ENCODE measurements at places on chromosomes 6 and 20.

DNA sequence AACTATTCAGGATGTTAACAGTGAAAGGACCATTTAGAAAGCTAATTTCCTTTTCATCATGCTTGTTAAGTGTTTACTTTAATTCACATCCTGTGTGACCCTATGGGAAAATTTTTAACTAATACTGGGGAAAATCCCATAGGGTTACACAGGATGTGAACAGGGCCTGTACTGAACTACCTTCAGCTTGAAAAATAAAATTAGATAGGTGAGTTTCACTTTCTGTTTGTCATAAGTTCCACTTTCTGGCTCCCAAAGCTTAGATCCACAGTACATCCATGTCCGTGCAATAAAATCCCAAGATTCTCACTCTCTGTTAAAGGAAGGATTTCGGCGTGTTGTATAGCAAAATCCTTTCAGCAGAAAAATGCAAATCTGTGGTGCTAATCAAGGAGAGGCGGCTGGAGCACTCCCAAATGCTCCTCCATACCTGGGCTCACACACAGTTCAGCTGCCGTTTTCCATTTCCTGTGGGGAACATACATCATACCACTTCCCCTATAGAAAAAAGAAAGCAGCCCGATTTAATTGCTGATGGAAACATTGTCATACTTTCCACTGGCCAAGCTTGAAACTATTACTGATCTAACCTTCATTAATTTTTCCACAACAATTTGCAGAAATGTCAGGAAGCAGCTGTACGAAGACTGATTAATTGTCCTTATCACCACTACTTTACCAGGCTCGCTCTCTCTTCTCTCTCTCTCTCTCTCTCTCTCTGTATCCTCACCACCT lies 125.2 kb downstream of the HIVEP2 start:
- DNase-seq = no peak

- no peak for DNase-seq
Observed at GRCh38 chr20:3209257-3209945, at the start of gene ITPA. Gene ITPA (plus strand): TSS chr20:3209498. CDS start chr20:3209552, 54 bp downstream.

DNA sequence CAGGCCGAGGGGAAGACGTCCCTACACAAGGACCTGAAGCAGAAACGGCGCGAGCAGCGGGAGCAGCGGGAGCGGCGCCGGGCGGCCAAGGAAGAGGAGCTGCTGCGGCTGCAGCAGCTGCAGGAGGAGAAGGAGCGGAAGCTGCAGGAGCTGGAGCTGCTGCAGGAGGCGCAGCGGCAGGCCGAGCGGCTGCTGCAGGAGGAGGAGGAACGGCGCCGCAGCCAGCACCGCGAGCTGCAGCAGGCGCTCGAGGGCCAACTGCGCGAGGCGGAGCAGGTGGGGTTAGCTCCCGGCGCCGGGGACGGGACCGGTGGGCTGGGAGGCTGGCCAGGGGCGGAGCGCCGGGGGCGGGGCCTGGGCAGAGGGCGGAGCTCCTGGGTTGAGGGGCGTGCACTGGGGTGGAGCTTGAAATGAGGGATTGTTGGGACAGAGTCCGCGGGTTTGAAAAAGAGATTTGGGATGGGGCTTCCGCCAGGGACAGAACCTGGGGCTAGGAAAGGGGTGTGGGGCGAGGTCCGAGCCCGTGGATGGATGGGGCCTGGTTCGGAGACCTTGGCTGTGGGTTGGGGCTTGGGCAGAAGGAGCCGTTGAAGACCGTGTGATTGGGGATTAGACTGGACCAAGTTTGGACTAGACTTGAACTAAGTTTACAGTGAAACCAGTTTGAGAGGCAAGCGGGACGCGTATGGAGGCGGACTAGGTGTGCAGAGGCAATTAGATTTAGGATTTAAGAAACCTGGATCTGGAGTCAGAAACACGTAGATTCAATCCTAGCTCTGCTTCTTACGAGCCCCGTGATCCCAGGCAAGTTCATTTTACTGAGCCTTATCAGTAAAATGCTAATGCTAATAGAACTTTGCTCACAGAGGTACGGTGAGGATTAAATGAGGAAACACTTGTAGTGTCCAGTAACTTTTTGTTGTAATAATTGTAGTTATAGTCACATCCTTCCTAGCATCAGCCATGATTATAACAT lies 20.9 kb downstream of the DEF6 start:
- peak; percentile 85 for DNase-seq

DNA sequence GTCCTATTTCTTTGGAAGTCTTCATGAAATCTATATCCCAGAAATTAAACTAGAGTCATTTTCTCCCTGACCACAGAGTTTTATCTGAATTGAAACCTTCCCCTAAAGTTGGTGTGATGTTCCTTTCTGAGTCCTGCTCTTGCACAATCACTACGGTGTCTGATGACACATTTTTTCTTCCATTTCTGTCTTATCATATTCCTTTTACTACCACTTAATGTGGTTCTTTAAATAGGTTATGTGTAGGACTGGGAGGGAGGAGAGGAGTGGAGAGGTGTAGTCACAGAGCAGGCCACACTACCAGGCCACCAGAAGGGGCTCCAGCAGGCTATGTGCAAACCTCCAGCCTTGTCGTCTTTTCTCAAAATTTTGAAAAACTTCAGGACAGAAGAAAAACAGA lies 39.7 kb upstream of the ATXN1 start:
- no peak for DNase-seq

DNA sequence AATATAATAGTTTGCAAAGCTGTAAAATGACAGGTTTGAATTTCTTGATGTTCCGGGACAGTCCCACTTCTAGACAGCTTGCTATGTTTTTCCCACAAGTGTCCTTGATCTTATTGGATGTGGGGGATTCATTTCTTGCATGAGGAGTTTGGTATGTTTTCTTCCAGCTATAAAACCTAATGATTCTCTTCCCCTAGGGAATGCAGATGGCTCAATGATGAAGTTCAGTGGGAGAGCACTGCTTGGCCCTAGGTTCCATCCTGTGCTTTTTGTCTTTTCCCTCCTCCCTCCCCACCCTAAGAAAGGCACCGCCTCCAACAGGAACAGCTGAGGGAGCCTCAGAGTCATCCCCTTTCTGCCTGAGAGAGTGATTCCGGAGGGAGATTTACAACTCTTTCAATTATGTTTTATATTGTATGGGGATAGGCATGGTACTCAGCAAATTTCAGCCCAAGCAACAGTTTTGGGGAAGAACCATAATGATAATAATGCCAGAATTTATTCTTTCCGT lies 149.2 kb downstream of the PHACTR1 start:
- no peak for DNase-seq

DNA sequence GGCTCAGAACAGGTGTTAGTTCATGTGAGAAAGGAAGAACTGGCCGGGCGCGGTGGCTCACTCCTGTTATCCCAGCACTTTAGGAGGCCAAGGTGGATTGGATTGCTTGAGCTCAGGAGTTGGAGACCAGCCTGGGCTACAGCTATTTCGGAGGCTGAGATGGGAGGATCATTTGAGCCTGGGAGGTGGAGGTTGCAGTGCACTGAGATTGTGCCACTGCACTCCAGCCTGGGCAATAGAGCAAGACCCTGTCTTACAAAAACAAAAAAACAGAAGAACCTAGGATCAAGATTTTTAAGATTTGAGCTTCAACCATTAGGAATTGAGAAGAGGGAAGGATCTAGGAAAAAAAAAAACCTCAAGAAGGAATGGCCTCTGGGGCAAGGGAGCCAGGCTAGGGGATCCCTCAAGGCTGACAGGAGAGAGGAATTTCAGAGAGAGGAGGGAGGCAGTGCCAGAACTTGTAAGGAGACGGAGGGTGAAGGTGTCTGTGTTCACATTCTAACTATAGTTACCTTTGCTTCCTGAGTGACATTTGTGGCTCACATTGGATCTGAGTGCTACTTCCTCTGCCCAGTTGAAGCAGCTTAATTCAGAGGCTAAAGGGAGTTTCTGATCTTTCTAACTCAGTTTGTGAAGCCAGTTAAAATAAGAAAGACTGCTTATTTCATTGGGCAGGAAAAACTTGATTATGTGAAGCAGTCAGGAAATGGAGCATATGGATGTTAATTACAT lies 26.1 kb downstream of the CHMP4B start:
- no peak for DNase-seq

DNA sequence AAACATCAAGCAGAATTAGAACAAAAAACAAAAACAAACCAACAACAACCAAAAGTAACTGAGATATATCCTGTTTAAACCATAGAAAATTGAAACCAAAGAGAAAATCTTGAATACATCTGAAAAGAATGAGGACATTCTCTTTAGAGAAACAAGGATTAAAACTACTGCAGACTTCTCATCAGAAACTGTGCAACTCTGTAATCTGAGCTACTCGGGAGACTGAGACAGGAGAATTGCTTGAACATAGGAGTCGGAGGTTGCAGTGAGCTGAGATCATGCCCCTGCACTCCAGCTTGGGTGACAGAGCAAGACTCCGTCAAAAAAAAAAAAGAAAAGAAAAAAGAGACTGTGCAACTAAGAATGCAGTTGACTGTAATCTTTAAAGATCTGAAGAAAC lies 153.4 kb downstream of the SYNDIG1 start:
- DNase-seq = no peak

GRCh38 chr6:10417681-10418104 lies 2.8 kb upstream of the TFAP2A start:
- DNase-seq = no peak

GRCh38 chr6:34887753-34888513 lies at the start of gene TAF11:
Gene TAF11 (minus strand): TSS chr6:34888042. CDS start chr6:34887957, 85 bp downstream.
- DNase-seq = peak; percentile 95

GRCh38 chr6:156351346-156351966 lies 425.7 kb upstream of the ARID1B start:
- no peak for DNase-seq

GRCh38 chr6:140732155-140732554 lies 1357.7 kb upstream of the CITED2 start:
- no peak for DNase-seq

DNA sequence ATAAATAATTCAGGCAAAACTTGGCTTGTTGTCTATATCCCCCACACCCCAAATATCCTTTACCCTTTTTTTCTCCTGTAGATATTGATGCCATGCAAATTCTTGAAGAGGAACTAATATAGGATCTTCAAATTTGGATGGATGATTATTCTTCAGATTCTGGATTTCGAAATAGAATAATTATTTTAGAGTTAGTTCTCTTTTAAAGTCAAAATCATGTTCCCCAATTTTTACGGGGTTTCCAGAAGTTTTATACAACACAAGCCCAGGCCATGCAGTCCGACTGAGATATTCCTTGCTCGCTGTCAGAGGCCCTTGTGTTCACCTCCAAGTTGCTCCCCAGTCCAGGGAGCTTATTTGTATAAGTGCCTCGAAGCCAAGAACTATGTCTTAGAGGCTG lies 4.4 kb downstream of the PPIL6 start:
- no peak for DNase-seq

GRCh38 chr20:63484236-63484635 lies 11.8 kb upstream of the KCNQ2 start:
- DNase-seq = no peak

DNA sequence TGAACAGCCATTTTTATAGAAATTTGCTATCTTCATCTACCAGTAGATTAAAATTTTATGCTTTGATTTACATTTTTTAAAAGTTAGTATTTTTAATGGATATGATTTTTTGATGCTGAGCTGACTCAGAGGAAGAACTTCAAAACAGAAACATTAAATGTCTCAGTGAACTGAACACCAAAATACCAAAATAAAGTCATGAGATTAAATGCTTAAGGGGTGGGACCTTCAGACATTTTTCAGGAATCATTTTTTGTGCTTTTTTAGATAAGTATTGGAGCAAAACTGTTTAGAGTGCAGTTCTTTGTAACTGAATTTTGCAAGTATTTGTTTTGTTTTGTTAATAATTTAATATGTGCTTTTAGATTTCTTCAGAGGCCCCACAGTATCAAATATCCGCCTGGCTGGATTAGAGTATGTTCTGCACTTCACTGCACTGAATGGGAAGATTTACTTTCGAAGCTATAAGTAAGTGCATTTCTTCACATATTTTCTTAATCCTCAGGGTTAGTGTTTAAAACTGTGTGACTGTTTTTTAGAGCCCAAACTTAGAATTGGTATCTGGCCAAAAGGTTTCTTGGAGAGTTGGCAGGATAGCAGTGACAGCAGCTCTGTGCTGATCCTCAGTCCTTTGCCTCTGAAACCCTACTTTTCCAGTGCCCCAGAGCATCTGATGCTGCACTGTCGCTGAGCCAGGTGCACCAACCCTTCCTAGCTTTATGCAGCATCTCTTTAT lies 33.7 kb downstream of the RPF2 start:
- DNase-seq = no peak

DNA sequence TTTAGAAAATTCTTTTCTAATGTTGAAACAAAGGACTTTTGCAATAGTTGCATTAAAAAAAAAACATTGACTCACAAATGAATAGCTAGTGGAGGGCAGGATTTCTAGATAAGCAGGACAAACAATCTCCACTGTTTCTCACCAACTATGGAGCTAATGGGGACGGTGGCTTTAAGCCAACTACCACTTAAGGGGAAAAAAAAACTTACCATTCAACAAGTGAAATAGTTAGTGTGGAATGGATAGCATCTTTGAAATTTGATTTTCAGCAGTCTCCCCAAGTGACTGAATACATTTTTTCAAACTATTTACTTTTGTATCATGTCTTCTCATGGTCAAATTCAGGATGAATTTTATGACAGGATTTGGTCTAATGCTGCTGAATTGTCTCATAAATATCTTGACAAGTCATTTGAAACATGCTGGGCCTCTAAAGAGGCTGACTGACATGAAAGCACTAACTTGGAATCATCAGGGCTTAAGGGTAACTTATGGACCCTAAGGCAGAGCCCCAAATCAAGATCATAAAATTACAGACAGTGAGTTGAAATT lies 100.5 kb downstream of the EYA4 start:
- DNase-seq = no peak

- DNase-seq = no peak
Observed at GRCh38 chr6:49720372-49720771, 7.0 kb upstream of the CRISP2 start.

GRCh38 chr6:45965792-45966191 lies 49.9 kb downstream of the CLIC5 start:
- DNase-seq = no peak

DNA sequence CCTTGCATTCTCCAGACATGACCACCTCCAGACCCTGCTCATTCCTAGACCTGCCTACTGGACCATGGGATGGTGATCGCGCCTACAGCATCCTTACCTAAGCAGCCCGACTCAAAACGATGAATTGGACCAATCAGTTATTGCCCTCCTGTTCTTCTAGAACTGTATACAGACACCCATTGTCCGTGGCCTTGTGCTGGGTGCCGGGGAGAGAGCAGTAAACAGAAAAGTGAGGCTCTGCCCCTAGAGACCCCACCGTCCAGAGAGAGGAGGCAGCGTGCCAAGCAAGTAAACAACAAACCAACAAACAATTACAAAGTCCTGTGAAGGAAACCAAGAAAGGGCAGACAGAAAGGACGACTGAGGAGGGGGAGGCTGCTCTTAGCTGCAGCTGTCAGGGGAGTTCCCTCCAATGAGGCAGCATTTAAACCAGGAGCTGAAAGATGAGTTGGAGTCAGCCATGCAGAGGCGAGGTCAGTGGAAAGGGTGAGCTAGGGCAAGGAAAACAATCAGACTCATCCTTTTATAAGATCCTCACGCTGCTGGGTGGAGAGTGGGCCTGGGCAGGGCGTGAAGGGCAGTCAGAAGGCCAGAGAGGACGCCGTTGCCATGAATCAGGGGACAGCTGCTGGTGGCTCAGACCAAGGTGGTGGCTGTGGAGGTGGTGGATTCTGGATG lies 37.6 kb upstream of the BLCAP start:
- DNase-seq = peak; percentile 33

- no peak for DNase-seq
Observed at GRCh38 chr6:100466410-100467128, 1.8 kb upstream of the SIM1 start.

- no peak for DNase-seq
Observed at GRCh38 chr20:63534427-63534830, 2.7 kb downstream of the PTK6 start.
